ENCODE measurements at places on chromosomes 12 and 14.

- DNase-seq = peak; percentile 75
Measured at GRCh38 chr12:118061873-118062843, 1.2 kb upstream of the WSB2 start.

DNA sequence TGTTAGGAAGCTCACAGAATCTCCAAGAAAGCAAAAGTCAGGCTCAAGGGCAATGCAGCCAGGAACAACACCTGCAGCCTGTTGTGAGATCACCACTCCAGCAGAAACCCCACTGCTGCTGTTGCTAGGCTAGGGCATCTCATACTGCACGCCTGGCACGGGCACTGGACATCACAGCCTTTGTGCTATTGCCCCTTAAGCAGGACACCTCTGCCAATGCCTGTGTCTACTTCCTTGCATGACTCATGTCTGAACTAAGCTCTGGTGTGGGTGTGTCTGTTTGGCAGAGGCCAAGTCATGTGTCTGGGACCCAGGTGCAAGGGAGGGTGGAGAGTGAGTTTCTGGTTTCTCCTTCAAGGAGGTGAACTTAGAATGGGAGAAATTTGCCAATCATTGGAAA lies 10.0 kb upstream of the DDX47 start:
- no peak for DNase-seq

GRCh38 chr12:106229036-106229591 lies 18.7 kb downstream of the CKAP4 start:
- no peak for DNase-seq

DNA sequence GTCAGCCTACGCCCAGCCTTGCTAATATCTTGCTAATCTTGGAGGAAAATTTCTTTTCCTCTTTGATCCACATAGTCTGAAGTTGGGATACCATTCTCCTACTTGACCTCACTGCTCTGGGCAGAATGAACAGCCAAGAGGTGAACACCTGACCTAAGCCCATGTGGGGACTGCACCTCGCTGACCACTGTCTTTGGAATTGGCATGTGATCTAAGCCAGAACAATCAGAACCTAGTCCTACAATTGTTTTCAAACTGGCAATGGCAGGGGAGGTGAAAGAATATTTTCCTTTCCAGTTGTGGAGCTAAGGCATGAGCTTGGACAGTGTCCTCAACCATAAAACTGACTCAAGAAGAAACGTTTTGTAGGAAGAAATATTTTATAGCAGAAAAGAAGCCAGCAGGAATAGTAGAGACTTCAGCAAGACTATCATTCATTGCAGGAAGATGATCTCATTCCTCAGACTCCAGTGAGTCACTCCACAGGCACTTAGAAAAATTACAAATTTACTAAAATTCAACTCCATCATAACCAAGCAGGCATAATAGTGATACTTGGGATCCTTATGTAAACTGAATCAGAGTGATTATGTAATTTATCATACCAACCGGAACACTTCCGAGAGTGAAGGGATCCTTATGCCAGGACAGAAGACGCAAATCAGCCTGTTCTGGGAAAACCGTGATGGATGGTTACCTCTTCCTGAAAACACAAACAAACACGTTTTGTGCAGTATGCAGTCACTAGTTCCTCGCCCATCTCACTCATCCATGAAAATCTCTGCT lies 14.7 kb downstream of the PTPRO start:
- DNase-seq = no peak

DNA sequence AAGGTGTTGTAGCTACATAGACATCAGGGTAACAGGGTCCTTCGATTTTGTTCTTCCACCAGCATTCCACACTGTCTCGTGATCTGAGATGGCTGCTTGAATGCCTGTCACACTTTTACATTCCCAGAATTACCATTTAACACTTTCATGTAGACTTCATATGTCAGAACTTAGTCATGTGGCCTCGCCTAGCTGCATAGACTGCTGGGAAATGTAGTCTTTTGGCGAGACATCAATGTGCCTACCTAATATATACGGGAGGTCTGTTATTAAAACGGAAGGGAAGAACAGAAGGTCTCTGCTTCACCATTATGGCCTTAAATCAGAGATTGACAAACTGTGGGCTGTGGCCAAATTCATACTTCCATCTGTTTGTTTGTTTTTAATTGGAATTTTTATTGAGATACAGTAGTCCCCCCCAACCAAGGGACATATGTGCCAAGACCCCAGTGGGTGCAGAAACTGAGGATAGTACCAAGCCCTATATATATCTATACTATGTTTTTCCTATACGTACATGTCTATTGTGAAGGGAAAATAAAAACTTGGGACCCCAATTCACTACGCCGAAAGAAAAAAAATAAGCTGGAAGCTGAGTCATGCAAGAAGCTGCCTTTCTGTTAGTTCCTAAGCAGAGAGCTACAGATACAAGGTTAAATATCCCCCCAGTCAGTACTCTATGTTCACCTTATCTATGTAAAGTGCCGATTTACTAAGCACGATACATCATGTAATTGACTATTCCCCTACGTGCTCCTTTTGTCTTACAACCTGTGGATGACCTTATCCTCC lies 11.3 kb upstream of the HRK start:
- DNase-seq = no peak

GRCh38 chr12:29782285-29782870 lies 1.4 kb downstream of the TMTC1 start:
- DNase-seq = peak; percentile 62

- no peak for DNase-seq
Measured at GRCh38 chr14:92317511-92317910, 5.5 kb upstream of the SLC24A4 start.

GRCh38 chr14:92866181-92866752 lies 56.7 kb upstream of the CHGA start:
- no peak for DNase-seq

DNA sequence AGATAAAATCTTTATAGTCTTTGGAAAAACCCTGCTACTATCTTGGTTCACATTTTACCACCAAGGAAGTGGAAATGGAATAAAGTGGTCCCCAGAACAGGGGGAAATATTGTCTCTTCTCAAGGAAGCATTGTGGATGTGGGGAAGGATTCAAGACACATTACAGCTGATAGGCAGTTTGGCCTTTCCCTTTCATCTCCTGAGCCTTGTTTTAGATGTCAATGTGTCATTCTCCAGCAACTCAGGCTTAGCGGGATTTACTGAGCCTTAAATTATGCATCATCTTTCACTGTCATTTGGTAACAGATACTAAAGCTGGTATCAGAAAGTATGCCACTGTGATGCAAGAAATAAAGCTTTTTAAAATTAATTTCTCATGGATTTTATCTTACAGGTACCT lies 136.2 kb downstream of the STXBP6 start:
- DNase-seq = peak; percentile 48
